Activated CD4-positive, alpha-beta T cell treated with anti-CD3 and anti-CD28 coated beads, Interleukin-2, amount 50 U/mL, for 24 hours (primary cell): ENCODE measurements at places on chromosomes 12 and 14.

DNA sequence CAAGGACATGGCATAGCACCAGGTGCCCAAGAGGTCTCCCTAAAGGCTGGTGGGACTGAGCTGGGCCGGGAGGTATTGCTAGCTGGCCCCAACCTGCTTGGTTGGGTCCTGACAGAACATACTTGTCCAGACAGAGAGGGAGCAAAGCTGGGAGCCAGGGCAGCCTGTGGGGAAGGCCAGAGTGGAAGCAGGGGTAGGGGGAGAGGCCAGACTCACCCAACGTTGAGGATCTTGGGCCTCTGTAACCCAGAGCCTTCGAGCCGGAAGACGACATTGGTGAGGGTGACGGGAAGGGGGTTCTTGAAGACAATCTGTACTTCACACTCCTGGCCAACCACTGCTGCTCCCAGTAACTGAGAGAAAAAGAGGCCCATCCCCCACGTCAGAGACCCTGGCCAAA lies 9.0 kb downstream of the TGM1 start:
- DNase-seq, result no peak

- DNase-seq, result no peak
These were observed 23.0 kb downstream of the MNAT1 start for GRCh38 chr14:60757567-60758002.

DNA sequence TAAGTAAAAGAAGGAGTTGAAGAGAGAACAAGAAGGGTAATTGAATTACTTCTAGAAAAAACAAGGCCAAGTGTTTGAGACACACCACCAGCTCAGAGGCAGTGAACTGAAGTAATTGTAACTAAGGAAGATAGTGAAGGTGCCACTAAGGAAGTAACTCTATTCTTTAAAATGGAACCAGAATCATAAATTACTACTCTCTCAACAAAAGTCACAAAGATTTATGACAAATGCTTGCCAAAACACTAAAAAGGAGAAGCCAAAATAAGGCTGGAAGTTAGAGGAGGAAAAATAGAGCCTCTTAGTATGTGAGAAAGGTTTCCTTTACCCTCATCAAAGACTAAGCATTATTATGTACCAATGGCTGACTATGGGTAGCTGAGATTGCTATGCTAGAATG lies 208.5 kb downstream of the MDGA2 start:
- DNase-seq, result no peak

GRCh38 chr12:52209321-52209720 lies 17.5 kb upstream of the KRT80 start:
- no peak for DNase-seq

DNA sequence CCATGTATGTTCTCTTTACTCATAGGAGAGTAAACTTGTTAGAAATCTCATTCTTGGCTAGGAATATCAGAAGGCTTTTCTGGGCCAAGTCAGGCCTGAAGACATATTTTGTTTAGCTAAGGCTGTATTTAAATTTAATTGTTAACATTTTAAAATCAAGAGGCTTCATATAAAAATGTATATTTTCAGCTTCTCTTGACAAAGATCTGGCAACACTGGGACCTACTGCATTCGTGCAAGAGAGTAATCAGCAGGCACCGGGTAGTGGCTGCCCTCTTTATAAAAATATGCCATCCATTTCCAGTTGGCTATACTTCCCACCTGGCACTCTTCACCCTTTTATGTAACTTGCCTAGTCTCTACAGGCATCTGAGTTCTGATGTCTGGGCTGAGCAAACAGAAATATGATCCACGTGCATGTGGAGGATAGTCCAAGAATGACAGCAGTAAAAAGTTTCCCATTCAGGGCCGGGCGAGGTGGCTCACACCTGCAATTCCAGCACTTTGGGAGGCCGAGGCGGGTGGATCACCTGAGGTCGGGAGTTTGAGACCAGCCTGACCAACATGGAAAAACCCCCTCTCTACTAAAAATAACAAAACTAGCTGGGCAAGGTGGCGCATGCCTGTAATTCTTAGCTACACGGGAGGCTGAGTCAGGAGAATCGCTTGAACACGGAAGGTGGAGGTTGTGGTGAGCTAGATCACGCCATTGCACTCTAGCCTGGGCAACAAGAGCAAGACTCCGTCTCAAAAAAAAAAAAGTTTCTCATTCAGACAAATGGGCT lies 2.0 kb upstream of the SOS2 start:
- no peak for DNase-seq

DNA sequence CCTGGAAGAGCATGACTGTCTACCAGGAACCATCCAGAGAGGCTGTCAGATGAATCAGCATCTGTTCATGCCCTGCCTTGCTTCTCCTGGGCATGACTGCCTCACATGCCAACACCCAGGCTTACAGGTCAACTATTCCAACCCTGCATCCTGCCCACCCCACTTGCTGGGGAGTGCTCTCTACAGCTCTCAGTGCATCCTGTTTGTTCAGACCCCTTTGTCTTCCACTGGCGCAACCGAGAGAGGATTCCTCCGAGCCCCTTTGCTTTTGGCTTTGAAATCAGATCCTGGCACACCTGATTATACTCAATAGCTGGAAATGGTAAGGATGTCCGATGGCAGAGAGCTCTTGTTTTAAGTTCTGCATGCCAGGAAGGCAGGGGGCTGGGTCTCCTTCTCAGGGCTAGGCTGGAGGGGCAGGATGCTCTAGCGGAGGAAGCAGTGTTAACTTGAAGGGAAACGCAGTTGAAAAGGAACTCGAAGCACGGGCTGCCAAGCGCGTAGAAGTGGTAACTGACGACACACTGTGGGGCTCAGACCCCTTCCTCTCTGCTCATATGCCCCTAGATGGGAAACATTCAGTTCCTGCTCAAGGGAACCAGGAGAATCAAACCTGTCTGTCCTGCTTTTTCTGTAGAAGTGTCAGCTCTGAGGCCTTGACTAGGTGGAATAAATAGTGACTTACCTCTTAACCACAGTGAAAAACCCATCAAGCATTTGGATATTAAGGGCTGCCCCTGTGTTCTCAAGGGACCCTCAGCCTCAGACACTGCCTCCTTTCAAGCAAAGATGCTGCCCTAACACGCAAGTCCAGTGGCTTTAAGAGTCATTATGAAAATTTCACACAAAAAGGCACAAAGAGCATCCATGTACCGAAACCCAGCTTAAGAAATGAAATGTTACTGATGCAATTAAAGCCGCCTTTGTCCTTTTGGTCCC lies 297.5 kb downstream of the ZFP36L1 start:
- no peak for DNase-seq

DNA sequence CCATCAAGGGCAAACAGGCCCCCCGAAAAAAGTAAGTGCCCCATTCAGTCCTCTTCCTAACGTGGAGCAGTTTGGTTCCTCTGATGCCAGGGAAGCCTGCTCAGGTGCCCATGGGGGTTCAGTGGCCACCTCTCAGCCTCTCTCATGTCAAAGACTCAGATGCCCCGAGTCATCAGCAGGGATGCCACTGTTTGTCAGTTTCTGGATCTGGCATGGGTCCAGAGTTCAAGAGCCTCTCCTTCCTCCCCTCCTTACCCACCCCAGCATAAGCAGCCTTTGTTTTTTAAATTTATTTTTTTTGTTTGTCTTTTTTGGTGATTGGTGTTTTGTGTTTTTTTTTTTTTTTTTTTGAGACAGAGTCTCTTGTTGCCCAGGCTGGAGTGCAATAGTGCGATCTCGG lies 11.3 kb downstream of the KMT5A start:
- DNase-seq, result no peak

GRCh38 chr14:52485350-52485960 lies 66.8 kb downstream of the TXNDC16 start:
- DNase-seq, result no peak

GRCh38 chr12:111446631-111447570 lies 41.2 kb downstream of the SH2B3 start:
- DNase-seq, result no peak

DNA sequence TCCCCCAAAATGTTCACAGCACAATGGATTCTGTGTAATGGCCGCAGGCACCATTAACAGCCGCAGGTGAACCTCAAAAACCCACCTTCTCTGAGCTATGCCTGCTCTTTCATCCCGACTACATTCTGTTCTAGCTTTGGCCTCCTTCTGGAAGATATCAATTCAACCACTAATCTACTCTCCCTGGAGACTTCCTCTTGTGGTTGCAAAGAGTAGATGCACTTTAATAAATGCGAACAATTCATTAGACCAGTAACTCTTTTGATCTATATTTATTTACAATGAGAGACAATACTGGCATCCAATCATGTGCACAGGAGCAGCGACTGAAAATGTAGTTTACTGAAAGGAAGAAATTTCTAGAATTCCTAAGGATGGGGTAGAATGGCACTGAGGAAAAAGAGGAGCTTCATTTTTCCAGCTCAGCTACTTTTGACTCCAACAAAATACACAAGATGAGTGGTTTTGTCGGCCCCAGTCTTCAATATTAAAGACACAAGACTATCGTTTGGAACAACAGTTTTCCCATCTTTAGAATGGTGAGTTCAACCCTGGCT lies 5.3 kb downstream of the GRIN2B start:
- no peak for DNase-seq

DNA sequence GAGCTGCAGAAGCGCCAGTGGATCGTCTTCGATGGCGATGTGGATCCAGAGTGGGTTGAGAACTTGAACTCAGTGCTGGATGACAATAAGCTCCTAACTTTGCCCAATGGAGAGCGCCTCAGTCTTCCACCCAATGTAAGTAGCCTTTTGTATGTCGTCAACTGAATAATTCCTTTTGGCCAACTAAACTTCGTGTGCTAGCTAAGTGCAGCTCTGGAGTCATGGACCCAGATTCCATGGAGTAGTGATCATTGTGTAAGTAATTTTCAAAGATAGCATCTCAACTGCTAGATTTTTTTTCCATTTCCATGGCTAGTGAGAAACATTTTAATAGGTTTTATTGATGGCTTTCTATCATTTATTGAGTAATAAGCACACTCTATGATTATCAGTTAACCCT lies 48.0 kb downstream of the DYNC1H1 start:
- no peak for DNase-seq
